ENCODE measurements at places on chromosomes 1 and 21. TPM values are rescaled to one million over a fixed set of nuclear protein-coding genes. Genes with fewer than 3 reads are reported as not detected.

DNA sequence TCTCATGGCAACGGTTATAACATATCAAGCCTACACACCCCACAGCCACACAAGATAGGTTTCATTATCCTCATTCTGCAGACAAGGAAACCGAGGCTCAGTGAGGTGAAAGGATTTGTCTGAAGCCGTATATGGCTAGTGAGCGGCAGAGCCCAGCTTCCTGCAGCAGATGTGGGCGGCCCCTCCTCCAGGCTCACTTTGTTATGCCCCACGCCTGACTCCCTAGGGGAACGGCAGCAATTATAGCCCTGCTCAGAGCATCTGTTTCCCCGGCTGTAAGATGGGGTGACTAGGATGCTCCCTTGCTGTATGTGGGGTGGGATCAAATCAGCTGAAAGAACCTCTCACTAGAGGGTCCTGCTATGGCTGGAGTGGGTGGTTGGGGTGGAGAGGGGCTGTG is 22.1 kb downstream of the GRHL3 start:
- peak; percentile 42 for DNase-seq

- no peak for DNase-seq
These were observed 244.7 kb downstream of the PTPRU start for GRCh38 chr1:29481031-29481430.

DNA sequence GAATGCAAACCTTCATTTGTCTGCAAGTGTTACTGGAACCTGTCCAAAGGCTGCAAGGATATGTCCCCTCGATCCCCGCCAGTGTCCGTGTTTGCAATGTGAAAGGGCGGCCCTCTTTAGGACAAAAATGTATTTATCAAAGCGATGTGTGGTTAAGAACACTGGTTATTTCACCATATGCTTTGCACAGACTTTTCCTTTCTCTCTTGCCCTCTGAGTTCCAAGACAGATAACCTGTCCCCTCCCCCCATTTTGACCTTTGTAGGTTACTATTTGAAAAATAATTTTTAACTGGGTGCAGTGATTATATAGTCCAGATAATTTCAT is 1.8 kb downstream of the CHRM3 start:
- no peak for DNase-seq

Gene ST6GALNAC5
- not detected for total RNA-seq

- no peak for DNase-seq
These were observed 75.8 kb upstream of the WNT4 start for GRCh38 chr1:22218618-22219250.
